ENCODE measurements at places on chromosomes 4 and X.

GRCh38 chr4:186146458-186146857 is 42.0 kb downstream of the FAM149A start:
- no peak for DNase-seq

DNA sequence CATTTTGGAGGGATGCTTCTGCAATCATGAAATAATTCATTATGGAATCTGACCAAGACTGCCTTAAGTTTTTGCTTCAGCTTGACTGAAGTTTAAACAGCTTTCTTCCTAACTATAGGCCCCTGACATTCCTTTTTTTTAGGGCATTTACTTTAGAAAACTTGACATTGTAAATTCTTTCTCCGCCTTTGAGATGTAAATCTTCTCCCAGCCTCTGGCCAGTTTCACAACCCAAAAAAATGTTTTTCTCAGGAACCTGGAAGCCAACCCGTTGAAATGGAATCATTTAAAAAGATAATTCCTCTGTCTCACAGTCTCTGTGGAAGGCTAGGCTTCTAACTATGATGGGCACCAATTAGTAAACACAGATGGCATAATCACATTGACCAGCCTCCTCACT is 710.4 kb upstream of the PABPC4L start:
- DNase-seq = no peak

DNA sequence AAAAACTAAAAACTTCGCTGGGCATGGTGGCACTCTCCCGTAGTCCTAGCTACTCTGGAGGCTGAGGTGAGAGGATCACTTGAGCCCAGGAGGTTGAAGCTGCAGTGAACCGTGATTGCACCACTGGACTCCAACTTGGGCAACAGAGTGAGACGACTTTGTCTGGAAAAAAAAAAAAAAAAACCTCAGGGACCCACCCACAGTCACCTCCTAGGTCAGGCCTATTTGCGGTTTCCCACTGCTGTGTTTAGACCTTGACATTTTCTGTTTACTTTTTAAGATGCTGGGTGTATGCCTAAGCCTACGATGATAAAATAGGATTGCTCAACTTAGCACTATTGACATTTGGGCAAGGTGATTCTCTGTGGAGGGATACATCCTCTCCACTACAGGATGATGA is 197.4 kb upstream of the TBL1X start:
- no peak for DNase-seq

DNA sequence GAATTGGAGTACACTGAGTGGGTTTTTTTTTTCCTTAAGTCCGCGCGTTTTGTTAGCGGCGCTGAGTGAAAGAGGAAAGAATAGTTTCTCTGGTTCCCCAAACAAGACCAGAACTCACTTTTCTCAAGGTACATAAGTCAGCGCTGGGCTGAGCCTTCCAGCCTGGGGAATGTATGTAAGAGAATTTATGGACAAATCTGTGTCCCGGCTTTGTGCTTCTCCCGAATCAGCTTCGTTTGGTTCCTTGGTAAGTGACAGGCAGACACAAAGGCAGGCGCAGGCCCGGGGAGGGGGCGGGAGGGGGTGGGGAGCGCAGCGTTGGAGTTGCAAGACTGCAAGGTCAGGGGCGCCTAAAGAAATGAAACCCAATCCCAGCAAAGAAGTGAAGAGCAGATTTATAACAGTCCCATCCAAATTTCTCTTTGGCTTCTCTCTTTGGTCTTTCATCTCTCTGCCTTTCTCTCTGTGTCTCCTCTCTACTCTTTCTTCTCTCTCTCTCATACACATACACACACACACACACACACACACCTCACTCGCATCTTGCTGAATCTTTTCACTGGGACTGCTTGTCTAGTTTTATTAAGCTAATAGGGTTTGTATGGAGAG is 981 bp downstream of the TET2 start:
- peak; percentile 25 for DNase-seq

DNA sequence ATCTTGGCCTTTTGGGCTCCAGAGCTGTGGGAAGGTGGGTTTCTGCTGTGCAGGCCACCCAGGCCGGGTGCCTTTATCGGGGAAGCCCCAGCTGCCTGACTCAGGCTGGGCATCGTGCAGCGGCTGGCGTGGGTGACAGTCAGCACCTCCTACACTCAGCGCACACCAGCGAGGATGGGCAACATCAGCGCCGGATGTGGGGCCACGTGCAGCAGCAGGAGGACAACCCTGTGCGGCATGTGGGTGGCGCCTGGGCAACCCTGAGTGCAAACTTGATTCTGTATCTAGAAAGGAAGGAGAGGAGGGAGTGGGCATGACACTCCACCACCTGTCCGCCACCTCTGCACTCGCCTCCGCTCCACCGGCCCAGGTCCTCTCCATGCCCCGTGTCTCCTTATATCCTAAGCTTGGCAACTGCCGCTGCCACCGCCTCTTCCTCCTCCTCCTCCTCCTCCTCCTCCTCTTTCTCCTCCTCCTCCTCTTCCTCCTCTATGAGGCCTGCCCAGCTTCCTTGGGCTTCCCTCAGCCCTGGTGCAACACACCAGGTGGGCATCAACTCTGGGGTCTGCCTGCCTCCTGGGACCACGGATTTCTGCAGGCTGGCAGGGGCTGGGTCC is 107.4 kb upstream of the AFAP1 start:
- DNase-seq = no peak

DNA sequence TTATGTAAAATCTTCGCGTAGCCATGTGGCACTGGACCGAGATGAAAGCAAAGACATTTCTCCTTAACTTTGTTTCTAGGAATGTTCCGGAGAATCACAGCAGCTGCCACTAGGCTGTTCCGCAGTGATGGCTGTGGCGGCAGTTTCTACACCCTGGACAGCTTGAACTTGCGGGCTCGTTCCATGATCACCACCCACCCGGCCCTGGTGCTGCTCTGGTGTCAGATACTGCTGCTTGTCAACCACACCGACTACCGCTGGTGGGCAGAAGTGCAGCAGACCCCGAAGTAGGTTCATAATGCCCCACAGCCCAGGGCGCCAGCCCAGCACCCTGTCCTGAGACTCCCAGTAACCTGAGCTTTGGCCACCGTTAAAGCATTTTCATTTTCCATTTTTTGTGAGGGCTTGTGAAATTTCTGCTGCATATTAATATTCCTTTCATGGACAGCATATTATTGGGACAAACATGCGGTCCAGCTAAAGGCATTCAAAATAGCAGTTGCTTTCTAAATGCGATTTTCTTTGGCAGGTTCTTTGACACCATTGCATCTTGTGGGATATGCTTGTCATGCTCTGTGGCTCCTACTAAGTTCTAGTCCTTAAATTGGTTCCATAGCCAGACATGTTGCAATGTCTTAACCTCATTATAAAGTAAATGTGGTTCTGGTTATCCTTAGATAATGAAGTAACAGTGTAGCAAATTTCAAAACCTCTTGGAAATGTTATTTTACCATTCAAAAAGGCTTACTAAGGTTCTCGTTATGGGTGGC is 49.1 kb upstream of the MSANTD1 start:
- DNase-seq = no peak

- DNase-seq = no peak
Observed at GRCh38 chr4:2472187-2472586, 3.3 kb downstream of the RNF4 start.

DNA sequence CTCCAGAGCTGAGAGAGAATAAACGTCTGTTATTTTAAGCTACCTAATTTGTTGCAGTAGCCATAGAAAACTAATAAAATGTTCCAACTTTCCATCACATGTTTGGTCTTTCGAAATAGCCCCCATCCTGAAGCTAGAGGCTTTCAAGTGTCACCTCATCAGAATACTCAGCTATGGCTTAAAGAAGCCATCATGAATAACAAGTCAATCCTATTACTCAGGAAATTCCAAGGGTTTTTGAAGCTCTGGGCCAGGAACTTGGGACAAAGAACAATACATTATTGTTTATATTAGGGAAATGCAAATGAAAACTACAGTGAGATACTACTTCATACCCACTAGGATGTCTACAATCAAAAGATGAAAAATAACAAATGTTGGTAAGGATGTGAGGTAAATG is 42.2 kb downstream of the TBCK start:
- no peak for DNase-seq

GRCh38 chrX:55758033-55758432 is 40.5 kb downstream of the RRAGB start:
- DNase-seq = no peak

- no peak for DNase-seq
Observed at GRCh38 chr4:94507281-94507680, 55.5 kb downstream of the PDLIM5 start.

DNA sequence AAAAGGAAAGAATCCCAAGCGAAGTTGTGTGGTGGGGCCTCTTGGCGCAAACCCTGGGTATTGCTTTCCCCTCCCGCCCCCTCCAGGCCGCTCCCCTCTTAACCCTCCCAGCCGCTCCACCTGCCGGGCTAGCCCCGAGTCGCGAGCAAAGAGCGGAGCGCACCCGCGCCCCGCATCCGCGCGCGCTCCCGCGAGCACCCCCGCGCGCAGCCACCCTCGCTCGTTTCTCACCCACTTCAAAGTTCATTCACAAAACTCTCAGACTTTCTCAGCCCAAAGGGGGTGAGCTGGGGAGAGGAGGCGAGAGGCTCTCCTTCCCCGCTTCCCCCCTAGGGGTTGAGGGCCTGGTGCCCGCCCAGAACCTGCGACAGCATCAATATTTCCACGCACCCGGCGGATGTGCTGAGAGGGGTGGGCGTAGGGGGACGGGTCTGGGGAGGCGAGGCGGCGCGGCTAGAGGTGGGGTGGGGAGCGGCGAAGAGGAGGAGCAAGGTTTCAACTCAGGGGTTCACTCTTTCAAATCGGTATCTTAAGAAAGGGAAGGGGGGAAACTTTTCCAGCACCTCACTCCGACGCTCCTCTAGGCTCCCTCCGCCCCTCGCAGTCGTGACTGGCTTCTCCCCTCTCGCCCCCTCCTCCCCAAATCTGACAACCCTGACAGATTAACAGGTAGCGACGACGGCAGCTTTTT is 1.8 kb downstream of the MAML3 start:
- peak; percentile 60 for DNase-seq

DNA sequence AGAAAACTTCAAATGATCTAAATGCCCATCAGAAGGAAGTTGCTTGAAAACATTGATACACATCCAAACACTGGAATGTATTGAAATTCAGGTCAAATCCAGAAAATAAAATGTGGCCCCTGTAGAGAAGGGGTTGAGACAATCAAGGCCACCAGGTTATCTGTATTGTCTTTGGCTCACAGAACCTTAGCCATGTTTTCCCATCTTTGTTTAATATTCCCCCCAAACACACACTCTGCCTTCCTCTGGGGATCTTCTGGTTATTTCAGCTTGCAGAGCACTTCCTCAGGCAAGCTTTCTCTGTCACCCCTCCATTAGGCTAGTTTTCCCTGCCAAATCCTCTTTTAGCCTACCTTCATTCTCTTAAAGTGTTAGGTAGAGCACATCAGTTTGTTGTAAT is 30.5 kb downstream of the PAGE2 start:
- DNase-seq = no peak

DNA sequence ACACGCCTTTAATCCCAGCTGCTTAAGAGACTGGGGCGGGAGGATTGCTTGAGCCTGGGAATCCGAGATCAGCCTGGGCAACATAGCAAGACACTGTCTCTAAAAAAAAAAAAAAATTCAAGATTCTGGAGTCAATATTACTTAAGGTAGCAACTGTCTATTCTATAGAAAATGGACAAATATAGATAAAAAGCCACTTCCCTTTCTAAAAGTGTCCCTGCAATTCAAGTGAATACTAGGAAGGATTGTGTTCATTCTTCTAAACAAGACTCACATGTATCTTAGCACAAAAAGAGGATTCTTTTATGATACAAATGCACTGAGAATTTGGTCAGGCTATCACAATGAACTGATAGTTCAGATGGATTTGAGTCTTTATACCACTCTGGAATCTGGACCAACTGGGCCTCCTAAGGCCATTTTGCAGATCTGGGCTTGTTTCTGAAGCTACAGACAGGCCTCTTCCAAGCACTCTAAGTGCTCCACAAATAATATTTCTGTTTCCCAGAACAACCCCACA is 7.0 kb downstream of the PKD2 start:
- DNase-seq = no peak

GRCh38 chr4:184911310-184911709 is 85.5 kb upstream of the ACSL1 start:
- no peak for DNase-seq

DNA sequence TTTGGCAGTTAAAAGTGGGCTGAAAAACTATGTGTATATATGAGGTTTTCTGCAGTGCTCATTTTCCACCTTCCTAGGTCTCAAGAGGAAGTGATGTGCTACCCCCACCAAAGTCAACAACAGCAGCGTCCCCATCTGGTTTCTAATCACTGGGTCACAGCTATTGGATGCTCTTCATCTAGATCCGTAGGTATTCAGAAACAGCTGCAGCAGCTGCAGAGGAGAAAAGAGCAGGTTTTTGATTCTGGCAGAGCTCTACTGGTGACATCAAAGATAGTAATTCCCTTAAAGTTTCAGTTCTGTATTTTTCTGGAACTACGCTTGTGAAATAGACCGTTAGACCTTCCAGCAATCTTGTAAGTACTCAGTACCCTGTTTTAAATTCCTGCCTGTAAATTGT is 5.8 kb upstream of the GUCY2F start:
- no peak for DNase-seq

DNA sequence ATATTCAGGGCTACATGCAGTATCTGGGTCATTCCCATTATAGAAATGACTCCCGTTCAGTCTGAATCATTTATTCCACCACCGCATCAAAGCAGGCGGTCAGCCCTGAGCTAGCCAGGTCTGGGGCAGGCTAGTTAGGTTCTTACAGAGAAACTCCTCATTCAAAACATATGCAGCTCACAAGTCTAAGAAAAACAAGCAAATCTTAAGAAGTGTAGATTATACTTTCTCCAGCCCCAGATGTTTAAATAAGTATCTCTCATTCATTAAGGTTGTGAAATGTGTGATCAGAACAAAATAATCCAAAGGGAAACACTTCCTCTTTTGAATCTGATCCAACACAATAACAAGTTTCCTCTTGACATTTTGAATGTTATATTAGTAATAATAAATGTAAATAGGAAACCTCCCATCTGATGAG is 441.9 kb downstream of the INPP4B start:
- no peak for DNase-seq

DNA sequence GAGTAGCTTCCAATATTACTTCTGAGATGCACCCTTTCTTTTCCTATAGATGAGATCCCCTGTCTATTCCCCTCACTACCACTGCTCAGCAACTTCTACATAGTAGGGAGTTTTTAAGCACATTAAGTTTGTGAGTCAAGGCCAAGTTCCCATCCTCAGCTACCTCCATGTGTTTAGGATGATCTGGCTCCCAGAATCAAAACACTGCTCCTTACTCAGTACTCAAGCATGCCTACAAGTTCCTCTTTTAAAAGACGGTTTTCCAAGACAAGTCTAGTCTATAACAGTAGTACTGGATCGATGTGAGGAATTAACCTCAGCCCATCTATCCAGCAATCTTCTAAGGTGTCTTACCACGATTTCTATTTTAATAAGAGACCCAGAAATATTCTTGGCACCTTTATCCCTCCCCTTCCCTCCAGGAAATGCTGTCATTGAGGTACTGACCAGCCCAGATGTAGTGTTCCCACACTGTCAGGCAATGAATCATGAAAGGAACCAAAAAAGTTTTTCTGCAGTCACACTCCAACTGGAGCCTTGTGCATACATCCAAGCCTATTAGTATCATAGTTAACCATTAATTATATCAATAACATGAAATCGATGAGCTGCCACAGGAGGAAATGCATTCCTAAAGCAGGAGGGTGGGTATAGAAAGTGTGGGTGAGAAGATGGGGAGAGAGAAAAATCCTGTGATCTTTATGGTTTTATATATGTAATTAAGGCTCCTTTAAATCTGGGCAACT is 29.6 kb downstream of the AREG start:
- no peak for DNase-seq

- DNase-seq = no peak
Observed at GRCh38 chr4:99934891-99935290, 11.5 kb downstream of the DNAJB14 start.
